ENCODE measurements at places on chromosomes 16 and 17. TPM values are rescaled to one million over a fixed set of nuclear protein-coding genes. Genes with fewer than 3 reads are reported as not detected.

DNA sequence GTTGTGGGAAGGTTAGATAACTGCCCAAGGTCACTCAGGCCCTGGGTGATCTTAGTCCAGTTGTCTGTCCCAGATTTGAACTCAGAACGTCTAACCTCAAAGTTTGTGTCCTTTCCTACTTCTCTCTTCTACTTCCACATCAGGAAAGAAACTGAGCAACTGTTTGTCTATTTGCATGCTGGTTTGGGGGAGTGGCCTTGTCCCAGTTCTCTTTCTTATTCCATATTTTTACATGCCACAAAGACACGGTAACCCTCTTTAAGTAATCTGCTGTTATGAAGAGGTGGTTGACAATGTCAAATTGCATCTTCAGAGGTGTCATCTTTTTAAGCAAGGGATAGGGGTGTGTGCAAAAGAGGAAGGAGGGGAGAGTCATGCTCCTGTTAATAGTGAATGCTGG is 432.5 kb downstream of the HS3ST3B1 start:
- H3K4me1 ChIP-seq = no peaks in the 10 kb centered on the region
- H3K27ac ChIP-seq = no peak overlapping the region
- no peak overlapping the region for H3K4me3 ChIP-seq
- no peak for DNase-seq
- H3K36me3 ChIP-seq = no peaks in the 10 kb centered on the region

GRCh38 chr17:64599187-64599676 is 62.9 kb downstream of the SMURF2 start:
- H3K27me3 ChIP-seq = no peaks in the 10 kb centered on the region
- H3K27ac ChIP-seq = peak overlapping the region; percentile 40
- no peaks in the 10 kb centered on the region for H3K36me3 ChIP-seq
- no peak overlapping the region for H3K4me3 ChIP-seq
- DNase-seq = peak; percentile 21
- peaks cover 14% of the 10 kb centered on the region for H3K4me1 ChIP-seq

DNA sequence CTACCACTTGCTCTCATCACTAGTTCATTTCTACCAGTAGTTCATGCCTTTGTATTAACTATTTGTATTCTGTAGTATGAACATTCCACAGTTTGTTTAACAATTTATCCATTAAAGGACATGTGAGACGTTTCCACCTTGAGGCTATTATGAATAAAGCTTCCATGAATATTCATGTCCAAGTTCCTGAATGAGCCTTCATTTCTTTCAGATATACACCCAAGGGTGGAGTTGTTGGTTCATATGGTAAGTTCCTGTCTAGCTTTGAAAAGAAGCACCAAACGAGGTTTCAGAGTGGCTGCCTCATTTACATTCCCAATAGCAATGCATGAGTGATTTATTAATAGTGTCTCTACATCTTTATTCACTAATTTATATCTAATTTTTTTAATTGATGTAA is 407.8 kb upstream of the C16orf82 start:
- no peaks in the 10 kb centered on the region for H3K36me3 ChIP-seq
- no peaks in the 10 kb centered on the region for H3K4me1 ChIP-seq
- H3K27me3 ChIP-seq = no peaks in the 10 kb centered on the region
- no peak overlapping the region for H3K27ac ChIP-seq
- DNase-seq = no peak

- H3K36me3 ChIP-seq = no peaks in the 10 kb centered on the region
- H3K4me3 ChIP-seq = no peak overlapping the region
- no peak for DNase-seq
- H3K4me1 ChIP-seq = no peaks in the 10 kb centered on the region
Measured at GRCh38 chr17:81540676-81541027, 11.5 kb downstream of the FAAP100 start.

The JPH3 gene
- total RNA-seq = not detected

The SP2 gene
- 31.2 TPM for total RNA-seq

DNA sequence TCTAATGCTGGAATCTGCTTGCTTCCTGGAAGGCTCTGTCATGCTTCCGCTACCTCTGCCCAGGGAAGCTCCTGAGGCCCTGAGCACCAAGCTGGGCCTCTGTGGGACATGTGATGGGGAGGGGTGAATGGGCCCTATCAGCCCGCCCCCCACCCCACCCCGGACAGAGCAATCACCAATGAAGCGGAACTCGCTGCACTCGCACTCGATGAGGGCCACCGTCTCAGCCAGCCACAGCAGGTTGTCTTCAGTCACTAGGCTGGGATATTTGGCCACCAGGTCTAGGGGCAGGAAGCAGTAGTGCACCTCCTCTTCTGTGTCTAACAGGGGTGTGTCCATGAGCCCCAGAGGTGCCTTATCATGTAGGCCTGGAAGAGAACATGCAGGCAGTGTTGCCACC is 23.6 kb downstream of the KCTD19 start:
- H3K4me1 ChIP-seq = no peaks in the 10 kb centered on the region
- no peak overlapping the region for H3K4me3 ChIP-seq
- H3K27me3 ChIP-seq = no peaks in the 10 kb centered on the region
- H3K27ac ChIP-seq = no peak overlapping the region
- DNase-seq = no peak

- no peaks in the 10 kb centered on the region for H3K27me3 ChIP-seq
- no peak overlapping the region for H3K27ac ChIP-seq
- no peaks in the 10 kb centered on the region for H3K36me3 ChIP-seq
- no peak overlapping the region for H3K4me3 ChIP-seq
- no peaks in the 10 kb centered on the region for H3K4me1 ChIP-seq
Measured at GRCh38 chr16:69555437-69555836, 10.3 kb upstream of the NFAT5 start.

GRCh38 chr17:29640413-29640812 is 17.7 kb upstream of the CORO6 start:
- peaks cover 49% of the 10 kb centered on the region for H3K36me3 ChIP-seq
- no peaks in the 10 kb centered on the region for H3K27me3 ChIP-seq
- H3K4me3 ChIP-seq = no peak overlapping the region

DNA sequence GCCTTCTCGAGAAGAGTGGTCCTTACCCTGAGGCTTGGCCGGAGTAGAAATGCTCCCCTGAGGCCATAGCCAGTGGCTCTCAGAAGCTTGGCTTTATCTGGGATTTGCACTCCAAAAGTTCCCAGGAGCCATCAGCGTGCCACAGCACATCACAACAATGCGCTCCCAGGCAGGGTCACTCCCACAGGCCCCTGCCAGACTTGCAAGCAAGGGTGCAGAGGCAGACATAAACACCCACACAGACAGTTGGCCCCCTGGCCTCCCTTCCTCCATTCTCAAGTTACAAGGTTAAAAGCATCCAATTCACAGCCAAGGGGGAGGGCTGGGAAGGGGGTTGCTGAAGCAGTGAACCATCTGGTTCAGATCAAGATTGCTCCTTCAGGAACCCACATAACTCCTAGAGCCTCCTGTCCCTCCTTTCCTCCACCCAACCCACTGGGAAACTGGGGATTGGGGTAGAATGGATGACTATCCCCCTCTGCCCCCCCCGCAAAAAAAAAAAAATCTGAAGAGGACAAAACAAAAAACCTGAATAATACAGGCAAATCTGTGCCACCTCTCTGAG is 1.8 kb downstream of the ST3GAL2 start:
- H3K36me3 ChIP-seq = no peaks in the 10 kb centered on the region
- no peaks in the 10 kb centered on the region for H3K27me3 ChIP-seq
- peak overlapping the region; percentile 58 for H3K27ac ChIP-seq
- no peak for DNase-seq
- peaks cover 11% of the 10 kb centered on the region for H3K4me1 ChIP-seq

DNA sequence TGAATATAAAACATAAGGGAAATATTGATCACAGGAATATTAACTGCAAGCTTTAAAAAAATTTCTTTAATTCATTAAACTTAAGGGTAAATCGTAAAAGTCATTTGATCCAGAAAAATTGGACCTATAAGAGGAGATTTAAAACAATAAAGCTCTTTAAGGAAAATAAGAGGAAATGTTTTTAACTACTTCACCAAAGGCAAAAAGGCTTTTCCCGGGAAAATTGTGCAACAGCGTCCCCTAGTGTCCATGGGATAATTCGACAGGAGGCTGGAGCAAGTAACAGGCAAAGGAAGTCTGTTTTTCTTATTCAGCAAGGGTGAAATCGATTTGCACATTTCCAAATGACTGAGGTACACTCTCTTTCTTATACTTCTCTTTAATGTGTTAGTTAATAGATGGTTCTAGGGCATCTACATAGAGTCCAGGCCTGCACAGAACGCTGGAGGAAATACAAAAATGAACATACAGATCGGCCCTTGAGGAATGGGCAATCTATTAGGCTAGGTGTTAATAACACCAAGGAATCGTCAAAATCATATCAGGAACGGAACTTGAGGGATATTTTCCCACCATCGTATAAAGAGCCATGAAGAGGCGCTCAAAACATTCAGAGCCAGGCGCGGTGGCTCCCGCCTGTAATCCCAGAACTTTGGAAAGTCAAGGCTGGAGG is 61.4 kb downstream of the ZNF18 start:
- H3K4me1 ChIP-seq = no peaks in the 10 kb centered on the region
- no peak overlapping the region for H3K27ac ChIP-seq
- H3K27me3 ChIP-seq = no peaks in the 10 kb centered on the region
- H3K36me3 ChIP-seq = no peaks in the 10 kb centered on the region

- H3K27ac ChIP-seq = no peak overlapping the region
- H3K4me1 ChIP-seq = no peaks in the 10 kb centered on the region
- no peaks in the 10 kb centered on the region for H3K36me3 ChIP-seq
- H3K27me3 ChIP-seq = no peaks in the 10 kb centered on the region
- H3K4me3 ChIP-seq = no peak overlapping the region
- no peak for DNase-seq
Measured at GRCh38 chr17:76336756-76337412, 16.8 kb downstream of the PRPSAP1 start.

DNA sequence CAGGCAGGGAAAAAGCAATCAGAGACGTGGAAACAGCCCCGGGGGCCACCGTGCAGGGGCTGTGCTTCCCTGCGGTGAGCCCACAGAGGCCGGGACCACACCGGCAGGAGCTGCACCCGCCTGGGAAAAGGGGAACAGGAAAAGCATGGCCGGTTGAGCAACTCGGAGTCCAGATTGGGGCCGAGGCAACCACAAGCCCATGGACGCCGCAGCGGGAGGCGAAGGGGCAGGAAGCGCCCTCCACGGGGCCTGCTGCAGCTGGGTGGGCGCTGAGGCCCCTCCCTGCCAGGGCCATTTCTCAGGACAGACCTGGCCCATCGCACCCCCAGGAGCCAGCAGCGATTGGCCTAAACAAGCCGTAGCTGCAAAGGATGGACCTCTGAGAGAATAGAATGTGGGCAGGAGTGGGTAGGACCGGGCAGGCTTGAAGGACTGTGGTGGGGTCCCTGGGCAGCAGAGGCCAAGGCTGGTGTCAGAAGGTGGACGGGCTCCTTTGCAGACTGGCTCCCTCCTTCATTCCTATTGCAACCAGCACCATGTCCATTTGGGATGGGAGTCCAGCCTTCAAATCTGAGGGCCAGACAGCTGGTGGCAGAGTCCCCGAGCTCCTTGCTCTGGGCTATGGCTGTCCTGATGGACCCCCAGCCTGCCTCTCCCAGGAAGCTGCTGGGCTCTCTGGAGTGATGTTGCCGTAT is 30.4 kb downstream of the COX4I1 start:
- H3K4me1 ChIP-seq = peaks cover 13% of the 10 kb centered on the region
- no peak for DNase-seq
- no peak overlapping the region for H3K27ac ChIP-seq
- no peaks in the 10 kb centered on the region for H3K27me3 ChIP-seq

DNA sequence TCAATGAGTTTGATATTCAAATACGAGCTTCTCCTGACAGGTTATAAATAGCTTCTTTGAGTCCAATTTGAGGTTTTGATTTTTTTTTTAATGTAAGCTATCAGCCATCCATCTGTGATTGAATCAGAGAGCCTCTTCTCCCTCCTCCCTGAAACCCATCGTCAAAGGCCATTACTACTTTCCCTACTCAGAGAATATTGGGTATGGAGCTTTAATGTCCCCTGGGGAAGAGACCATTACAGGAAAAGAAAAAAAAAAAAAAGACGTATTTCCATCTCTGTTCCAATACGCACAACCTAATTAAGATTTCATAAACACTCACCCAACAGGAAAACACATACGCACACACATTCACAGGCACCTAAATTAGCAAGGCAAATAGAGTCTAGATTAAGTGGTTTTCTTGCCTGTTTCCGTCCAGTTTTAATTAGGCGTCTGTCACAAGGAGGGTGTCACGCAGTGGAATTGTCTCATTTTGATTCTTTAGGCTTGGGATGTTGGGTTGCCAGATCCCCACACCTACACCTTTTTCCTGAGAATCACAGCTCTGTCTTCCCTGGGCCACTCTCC is 194.3 kb upstream of the RPL38 start:
- no peak for DNase-seq
- no peak overlapping the region for H3K4me3 ChIP-seq
- H3K27me3 ChIP-seq = no peaks in the 10 kb centered on the region
- H3K4me1 ChIP-seq = peaks cover 8% of the 10 kb centered on the region
- no peak overlapping the region for H3K27ac ChIP-seq

The HOXB9 gene
- not detected for total RNA-seq

The TOM1L1 gene
- not detected for total RNA-seq

DNA sequence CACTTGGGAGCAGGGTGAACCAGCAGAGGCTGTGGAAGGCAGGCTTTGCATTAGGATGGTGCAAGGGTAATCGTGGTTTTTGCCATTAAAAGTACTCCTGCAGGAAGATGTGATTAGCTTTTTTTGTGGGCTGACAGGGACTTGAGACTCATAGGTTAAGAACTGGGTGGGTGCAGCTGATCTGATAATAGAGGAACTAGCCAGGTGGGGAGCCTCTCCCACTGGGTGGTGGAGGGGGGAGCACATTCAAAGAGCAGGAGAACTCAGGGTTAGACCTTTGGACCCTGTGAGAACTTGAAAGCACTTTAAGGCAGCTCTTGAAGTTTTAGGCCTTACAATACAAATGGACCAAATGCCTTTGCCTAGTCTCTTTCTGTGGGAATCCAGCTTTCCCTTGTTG is 32.4 kb downstream of the CCL4 start:
- H3K27ac ChIP-seq = no peak overlapping the region
- no peaks in the 10 kb centered on the region for H3K36me3 ChIP-seq
- no peak for DNase-seq
- H3K4me1 ChIP-seq = no peaks in the 10 kb centered on the region
- no peak overlapping the region for H3K4me3 ChIP-seq

DNA sequence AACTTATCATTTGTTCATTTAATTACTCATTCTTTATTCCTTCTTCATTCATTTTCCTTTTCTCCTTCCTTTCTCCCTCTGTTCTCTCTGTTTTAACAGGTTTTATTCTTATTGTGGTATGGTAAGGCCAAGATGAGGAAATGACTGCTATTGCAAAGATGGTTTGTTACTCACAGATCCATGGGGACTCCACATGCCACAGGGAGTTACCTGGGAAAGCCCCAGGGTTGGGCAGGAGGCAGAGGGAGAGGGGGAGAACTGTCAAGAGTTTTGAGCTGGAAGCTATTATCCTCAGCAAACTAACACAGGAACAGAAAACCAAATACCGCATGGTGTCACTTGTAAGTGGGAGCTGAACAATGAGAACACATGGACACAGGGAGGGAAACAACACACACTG is 453.3 kb downstream of the WWOX start:
- H3K4me3 ChIP-seq = no peak overlapping the region
- no peaks in the 10 kb centered on the region for H3K36me3 ChIP-seq
- H3K27ac ChIP-seq = no peak overlapping the region
- no peaks in the 10 kb centered on the region for H3K4me1 ChIP-seq
- no peak for DNase-seq

- no peaks in the 10 kb centered on the region for H3K36me3 ChIP-seq
- no peak overlapping the region for H3K27ac ChIP-seq
Measured at GRCh38 chr16:27515874-27516353, 33.8 kb downstream of the GTF3C1 start.

Data from naive thymus-derived CD4-positive, alpha-beta T cell (primary cell).